ENCODE measurements at places on chromosomes 3 and 15.

- no peak for DNase-seq
These were observed 97.8 kb downstream of the DAPK2 start for GRCh38 chr15:63948436-63948835.

GRCh38 chr3:47491777-47492176, 16.0 kb upstream of the SCAP start:
- no peak for DNase-seq

GRCh38 chr3:158573714-158574113, 2.7 kb downstream of the MLF1 start:
- no peak for DNase-seq

DNA sequence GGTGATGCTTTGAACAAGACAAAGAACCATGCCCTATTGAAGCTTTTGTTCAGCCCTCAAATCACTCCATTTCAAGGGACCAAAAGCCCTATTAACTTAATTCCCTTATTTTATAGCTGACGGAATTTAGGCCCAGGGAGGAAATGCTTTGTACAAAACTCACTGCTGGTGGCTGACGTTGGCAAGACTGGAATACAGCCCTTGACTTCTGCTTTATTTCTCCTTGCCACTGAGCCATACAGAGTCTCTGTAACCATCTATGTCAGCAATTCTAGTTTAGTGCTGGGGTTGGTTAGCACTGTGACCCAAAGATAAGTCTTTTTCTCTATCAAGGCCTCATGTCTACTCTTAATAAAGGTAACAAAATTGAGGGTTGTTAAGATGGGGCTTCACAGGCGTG, 316.1 kb upstream of the TPRG1 start:
- no peak for DNase-seq

DNA sequence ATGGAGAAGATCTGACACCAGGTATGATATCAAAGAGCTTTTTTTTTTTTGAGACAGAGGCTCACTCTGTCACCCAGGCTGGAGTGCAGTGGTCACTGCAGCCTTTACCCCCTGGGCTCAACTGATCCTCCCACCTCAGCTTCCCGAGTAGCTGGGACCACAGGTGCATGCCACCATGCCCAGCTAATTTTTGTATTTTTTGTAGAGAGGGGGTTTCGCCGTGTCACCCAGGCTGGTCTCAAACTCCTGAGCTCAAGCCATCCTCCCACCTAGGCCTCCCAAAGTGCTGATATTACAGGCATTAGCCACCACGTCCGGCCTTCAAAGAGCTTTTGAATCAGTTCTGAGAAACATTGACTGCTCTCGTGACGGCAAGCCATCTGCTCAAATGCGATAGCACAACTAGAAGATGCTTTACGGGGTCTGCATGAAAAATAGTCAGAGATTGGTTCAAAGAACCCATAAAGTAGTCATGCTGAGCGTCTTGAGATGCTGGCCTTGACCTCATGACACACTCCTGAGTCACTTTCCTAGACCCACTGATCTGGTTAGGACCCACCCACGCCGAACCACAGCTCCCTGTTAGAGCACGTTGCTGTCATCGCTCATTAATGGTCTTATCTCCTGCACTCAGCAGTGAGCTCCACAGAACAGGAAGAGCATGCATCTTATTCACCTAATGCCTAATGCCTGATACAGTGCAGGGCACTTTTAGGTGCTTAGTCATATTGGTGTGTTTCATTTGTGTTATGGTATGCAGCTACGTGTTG, 57.0 kb upstream of the NR2F2 start:
- no peak for DNase-seq

GRCh38 chr3:42051384-42052131, 39.6 kb upstream of the TRAK1 start:
- no peak for DNase-seq

- no peak for DNase-seq
These were observed 9.1 kb downstream of the CHD2 start for GRCh38 chr15:92909136-92909781.

GRCh38 chr3:38114052-38114874, 22.7 kb downstream of the ACAA1 start:
- DNase-seq, result no peak

DNA sequence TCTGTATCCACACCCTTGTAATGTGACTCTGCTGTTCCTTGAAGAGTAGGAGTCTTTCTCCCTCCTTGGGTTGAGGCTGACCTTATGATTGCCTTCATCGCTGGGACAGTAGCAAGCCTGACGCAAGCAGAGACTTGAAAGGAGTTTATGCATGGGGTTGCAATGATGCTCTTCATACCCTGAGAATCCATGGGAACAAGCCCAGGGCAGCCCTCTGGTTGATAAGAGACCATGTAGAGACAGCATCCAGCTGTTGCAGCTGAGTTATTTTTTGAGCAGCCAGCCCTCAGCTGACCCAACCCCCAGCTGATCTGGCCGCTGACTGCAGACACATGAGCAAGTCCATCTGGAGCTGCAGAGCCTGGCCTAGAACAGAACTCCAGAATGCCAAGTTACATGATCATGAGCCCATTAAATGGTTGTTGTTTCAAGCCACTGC, 60.6 kb upstream of the ARNT2 start:
- DNase-seq, result no peak

DNA sequence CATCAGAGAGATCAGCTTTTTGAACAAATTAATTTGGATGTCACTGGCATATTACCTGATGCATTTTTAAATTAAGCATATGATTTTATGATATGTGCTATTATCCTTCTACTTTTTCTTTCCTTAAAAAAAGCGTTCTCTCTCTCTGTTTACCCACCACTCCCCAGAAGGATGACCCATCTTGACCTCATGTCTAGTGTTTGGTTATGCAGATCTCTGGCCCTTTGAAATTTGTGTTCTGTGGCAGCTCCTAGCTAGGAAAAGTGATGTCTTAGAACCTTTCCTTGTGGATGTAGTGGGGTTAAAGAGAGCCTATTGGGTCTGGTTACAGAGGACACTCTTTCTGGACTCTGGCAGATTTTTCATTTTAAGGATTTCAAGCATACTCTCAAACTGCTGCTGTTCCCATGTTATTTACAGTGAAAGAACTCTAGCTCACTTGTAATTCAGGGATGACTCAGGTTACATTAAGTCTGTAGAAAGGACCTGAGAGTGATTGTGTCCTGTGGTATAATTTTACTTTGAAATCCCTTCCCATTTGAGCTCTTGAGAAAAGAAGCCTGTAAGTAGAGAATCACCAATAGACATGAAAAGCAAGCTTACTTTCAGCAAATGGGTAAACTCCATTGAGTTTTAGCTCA, 23.8 kb downstream of the ARHGEF26 start:
- no peak for DNase-seq

DNA sequence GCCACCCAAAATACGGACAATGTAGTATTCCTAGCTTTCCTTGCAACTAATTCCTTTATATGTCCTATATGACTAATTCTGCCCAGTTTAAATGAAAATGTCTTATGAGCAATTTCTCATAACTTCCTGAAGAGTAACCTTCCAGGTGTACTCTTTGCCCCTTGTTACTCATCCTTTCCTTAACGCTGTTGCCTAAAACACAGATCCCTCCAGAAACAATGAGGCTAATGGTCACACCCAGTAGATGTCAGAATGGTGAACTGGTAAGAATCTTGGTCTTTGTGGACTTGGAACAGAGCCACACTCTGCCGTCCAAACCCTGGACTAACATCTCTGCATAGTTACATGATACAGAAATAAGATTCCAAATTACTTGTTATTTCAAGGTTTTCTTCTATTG, 497.9 kb downstream of the IGSF11 start:
- no peak for DNase-seq

GRCh38 chr3:17938313-17938712, 195.9 kb upstream of the TBC1D5 start:
- DNase-seq, result no peak

DNA sequence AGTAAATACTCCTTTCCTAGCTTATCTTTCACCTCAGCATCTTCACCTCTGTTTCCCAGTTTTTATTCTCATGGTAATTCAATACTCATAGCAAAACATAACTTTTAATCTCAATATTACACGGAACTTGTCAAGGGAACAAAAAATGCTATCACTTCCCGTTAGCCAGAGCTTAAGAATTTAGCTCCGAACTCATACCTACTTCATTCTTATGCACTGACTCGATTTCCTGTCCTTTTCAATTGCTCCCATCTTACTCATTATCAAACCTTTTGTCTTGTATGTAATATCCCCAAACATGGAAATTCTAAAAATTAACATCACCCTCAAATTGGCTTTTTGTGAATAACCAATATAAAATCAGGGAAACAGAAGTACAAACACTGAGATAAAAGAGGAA, 28.2 kb downstream of the MYEF2 start:
- DNase-seq, result no peak

DNA sequence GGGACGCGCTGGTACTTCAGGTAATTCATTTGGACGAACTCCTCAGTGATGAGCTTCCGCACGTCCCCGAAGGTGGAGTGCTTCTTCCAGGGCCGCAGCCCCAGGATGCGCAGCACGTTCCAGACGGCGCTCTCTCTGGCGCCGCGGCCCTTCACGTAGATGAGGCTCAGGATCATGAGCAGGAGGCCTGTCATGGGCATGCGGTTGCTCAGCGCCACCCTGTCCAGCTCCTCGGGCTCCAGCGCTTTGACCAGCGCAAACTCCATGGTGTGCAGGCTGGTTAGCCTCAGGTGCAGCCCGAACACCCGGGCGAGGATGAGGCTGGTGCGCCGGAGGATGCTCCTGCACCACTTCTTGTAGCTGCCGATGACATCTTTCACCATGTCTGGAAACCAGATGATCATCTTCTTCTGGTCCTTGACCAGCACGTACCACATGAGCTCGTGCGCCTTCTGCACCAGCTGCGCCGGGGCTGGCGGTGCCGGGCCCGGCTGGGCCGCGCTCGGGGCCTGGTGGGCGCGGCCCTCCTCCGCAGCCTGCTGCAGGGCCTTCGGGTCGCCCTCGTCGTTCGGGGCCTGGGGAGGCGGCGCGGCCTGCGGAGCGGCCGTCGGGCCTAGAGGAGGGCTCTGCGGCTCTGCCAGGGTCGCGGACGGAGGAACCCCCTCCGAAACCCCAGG, 501 bp downstream of the NDN start:
- no peak for DNase-seq

GRCh38 chr3:13501521-13501920, 21.4 kb downstream of the HDAC11 start:
- DNase-seq, result no peak

DNA sequence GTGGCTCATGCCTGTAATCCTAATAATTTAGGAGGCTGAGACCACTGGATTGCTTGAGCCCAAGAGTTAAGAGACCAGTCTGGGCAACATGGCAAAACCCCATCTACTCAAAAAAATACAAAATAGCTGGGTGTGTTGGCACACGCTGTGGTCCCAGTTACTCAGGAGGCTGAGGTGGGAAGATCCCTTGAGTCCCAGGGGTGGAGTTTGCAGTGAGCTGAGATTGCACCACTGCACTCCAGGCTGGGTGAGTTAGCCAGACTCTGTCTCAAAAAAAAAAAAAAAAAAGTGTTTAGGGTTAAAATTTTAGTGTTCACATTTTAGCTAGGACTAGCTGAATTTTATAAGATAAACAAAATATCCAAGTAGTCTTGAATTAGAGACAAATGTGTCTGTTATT, 1340.1 kb upstream of the EPHA6 start:
- DNase-seq, result no peak

DNA sequence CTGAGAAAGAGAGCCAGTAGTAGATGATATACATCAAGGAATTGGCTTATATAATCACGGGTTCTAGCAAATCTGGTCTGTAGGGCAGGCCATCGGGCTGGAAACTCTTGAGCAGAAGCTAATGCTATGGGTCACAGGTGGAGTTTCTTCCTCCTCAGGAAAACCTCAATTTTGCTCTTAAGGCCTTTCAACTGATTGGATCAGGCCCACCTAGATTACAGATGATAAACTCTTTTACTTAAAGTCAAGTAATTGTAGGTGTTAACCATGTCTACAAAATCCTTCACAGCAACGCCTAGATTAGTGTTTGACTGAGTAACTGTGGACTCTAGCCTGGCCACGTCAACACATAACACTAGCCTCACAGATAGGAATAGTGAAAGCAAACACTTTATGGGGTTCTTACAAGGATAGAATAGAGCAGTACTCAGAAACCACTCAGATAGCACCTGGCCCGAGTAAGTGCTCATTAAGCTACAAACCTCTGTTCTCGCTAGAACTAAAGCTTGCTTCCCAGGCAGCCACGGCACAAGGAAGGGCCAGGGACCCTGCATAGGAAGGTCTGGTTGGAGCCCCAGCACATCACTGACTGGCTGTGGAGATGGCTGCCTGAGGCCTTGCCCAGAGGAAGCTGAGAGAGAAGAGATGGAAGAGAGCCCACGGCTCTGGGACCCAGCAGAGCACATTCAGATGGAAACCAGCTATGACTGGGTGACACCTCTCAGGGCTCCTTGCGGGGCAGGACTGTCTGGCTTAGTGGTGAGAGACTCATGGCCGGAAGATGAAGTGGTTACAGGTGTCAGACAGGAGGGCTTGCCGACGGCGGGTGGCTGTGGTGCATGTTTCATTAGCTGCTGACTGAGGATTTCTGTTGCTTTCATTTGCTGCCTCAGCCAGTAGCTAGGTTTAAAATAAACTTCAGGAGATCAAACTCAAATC, 202.5 kb upstream of the TLE3 start:
- DNase-seq, result no peak

DNA sequence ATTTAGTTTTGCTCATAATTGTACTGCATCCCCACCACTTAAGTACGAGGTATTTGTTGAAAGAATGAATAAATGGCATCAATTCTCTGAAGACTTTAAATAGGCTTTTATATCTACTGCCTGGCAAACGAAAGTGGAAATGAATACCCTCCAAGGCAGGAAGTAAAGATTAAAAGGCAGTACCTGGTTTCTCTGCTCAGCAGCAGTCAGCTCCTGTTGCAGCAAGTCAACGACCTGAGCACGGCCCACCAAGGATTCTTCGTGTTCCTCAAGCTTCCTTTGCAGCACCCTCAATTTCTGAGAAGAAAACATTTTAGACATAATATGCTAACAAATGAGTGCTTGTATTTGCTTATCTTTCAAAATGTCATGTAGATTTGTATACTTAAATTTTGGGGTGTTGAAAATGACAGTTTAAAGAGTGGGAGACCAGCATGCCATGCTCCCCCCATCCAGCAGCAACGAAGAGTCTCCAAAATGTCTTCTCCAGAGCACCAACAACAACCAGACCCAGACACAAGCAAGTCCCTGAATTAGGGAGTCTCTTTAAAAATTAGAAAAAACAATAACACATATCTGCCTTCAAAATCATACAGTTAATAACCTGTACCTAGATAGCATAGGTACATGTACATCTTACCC, 31.2 kb downstream of the GOLGB1 start:
- no peak for DNase-seq

GRCh38 chr15:99250857-99251841, at the start of gene LRRC28:
LRRC28 (plus strand) TSS chr15:99251481; CDS start chr15:99255958, 4,477 bp downstream.
- peak; percentile 98 for DNase-seq

DNA sequence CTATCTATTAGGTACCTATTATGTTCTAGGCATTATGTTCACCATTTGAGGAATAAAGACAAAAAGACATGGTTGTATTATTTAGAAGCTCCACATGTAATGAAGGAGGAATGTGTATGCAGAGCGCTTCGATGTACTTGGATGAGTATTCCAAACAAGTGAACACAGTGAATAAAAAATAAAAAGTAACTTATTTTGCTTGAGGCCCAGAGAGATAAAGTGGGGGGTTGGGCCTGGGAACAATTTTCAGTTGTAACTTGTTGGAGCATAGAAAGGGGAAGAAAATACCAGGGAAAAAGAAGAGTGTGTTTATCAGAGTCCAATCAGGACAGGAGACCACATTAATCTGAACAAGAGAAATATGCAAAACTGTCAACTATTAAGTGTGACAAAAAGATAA, 445.7 kb upstream of the BCHE start:
- DNase-seq, result no peak

Measured in hematopoietic multipotent progenitor cell (in vitro differentiated cells).